Stimulated activated CD4-positive, alpha-beta T cell treated with anti-CD3 and anti-CD28 coated beads, Interleukin-1b, Interleukin-23, amount 100 ng/mL, for 1 hour (primary cell): ENCODE measurements at places on chromosomes 5 and 9.

- no peak for DNase-seq
These were observed 754.3 kb upstream of the GRAMD2B start for GRCh38 chr5:125668884-125669283.

DNA sequence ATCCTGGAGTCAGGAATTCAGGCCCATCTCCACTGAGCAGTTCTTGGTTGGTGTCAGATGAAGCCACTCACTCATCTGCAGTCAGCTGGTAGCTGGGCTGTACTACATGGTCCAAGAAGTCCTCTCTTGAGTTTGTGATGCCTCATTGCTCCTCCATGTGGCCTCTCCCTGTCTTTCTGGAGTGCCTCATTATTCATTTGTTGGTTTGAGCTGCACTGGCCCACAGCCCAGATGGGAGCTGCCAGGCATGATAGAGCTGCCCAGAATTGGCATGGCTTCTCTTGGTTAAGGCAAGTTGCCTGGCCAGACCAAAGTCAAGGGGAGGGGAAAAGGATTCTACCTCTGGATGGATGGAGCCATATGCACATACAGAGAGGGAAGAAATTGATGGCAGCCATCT, 8.0 kb downstream of the PTCD2 start:
- no peak for DNase-seq

DNA sequence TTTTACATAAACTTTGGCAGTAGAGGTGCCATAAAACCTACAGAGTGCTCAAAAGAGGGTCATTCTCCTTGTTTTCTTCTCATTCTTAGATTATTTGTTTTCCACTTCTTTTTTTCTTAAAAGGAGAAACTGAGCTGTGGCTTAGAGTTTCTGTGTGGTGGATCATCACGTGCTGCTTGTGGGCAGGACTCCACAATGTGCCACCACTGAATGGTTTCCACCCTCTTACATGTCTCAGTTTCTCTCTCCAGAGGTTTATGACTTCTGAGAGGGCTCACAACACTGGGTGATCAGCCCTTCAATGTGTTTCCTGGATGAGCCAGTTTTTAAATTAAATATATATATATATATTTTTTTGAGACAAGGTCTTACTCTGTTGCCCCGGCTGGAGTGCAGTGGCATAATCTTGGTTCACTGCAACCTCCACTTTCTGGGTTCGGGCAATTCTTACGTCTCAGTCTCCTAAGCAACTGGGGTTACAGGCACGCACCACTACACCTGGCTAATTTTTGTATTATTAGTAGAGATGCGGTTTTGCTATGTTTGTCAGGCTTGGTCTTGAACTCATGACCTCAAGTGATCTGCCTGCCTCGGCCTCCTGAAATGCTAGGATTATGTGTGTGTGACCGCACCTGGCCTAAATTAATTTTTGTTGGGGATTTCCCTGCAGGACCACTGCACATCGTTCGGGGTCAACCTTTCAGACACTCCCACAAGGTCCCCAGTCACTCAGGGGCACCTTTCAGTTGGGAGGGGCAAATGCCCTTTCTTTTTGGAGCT, 3.1 kb upstream of the UNC13B start:
- DNase-seq: no peak

GRCh38 chr5:159179529-159180305, 29.6 kb downstream of the RNF145 start:
- no peak for DNase-seq

DNA sequence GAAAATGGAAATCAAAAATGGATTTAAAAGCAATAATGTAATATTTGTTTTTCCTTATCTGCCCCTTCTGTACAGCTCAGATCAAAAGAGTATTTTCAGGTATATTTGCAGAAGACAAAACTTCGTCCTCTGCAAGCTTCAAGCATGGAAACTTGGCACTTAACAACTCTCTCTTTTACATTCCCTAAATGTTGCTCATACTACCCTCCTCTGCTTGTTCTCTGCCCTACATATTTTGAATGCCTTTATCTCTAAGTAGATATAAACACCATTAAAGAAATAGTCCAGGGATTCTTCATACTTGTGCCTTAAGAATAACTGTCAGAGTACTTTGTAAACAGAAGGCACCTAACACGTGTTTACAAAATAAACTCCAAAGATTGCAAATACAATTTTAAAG, 19.2 kb upstream of the SMC2 start:
- DNase-seq: no peak

DNA sequence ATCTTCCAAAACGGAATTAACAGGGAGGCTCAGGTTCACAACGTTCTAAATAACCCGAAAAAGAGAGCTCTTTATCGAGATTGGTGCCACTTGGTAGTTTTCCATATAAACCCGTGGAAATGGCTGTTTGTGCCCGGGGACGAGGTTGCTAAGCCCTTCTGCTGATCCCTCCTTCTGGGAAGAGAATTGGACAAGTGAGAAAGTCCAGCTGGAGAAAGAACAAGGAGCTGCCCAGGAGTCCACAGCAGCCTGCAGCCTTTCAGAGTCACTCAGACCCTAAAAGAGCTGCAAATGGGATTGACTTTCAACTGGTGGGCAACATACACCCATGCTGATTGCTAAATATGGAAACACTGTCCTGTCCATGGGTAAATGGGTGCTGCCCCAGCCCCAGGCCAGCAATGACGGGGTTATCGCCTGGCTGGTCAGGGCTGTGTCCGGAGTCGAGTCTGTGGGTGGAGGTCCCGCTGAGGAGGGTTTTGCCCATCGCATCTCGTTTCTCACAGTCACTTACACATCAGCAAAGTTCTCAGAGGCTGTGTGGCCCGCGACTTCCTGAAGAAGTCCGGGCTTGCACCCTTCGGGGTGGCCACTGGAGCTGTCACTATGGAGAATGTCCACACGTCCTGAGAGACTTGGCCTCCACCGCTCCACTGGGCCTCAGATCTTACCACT, 40.7 kb upstream of the HSD17B3 start:
- DNase-seq: no peak

DNA sequence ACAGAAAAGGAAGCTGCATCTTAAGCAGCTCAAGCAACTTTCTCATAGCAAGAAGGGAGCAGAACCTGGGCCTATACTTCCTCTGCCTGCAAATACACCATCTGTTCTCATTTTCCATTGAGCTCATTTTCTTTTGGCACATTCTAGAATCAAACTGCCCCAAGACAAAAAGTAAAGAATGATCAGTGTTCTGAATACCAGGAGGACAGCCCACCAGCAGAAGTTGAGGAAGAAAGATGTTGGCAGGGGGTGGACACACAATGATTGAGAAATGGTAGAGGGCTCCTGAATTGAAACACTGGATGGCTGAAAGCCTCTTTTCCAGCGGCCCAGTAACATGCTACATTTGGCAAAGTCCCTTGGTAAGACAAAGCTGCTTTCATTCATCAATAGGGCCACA, 171.8 kb downstream of the MED10 start:
- no peak for DNase-seq

DNA sequence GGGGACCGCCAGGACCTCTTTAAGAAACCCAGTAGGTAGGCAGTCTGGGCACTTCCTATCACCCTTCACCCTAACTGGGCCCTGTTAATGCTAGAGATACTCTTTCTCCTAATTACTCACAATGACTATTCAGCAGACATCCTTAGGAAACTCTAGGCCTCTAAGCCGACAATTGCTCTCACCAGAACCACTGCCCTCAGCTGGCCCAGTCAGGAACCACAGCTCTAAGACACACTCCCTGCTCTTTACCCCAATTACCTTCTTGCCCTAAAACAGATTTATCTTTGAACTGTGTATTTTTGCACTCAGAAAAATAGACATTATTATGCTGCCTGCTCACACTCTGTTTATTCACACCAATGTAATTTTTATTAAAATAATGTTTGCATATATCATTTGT, 432.6 kb upstream of the SLC30A5 start:
- no peak for DNase-seq

- no peak for DNase-seq
These were observed 7.9 kb downstream of the C9orf50 start for GRCh38 chr9:129612815-129613519.
